ENCODE measurements at places on chromosomes 2 and 18.
A peak's percentile ranks its signal among the peaks of the same experiment; 100 is the strongest.

- no peak for DNase-seq
Measured at GRCh38 chr2:64524604-64525316, 632 bp downstream of the AFTPH start.

- no peak for DNase-seq
Measured at GRCh38 chr2:141770530-141770929, 360.3 kb downstream of the LRP1B start.

DNA sequence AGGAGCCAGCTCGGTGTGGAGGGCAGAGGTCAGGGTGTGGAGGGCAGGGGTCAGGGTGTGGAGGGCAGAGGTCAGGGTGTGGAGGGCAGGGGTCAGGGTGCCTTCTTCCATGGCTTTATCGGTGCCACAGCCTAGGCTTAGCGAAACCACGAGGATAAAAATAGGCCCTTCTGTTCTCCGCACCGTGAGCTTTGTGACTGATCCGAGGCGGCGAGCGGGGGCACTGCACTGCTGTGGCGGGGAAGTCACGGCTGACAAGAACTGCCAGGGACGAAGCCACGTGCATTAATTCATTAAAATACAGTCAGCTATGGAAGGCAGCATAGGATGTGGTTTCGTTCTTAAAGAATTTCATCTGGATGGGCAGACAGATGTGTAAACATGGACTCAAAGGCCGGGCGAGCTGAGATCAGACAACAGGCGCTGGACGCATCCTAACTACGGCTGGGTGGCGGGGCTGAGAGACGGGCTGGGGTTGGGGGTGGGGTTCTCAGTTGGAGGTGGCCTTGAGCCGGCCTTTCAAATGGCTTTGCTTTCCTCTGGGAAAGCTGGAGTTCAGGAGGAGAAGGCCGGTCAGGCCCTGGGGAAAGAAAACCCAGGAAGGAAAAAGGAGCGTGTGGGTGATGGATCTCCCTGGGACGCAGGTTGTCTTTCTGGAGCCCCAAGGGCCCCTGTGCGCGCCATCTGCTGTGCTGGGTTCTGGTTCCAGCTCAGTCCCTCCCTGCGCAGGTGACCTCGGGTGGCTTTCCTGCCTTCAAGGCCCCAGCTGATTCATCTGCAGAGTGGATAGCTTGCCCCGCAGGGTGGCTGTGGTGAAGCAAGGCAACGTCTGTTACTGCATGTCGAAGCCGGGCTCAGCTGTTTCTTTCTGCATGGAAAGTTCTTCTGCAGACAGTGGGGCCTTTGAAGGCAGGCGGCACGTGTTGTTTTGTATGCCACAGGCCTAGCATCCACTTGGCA lies 958 bp upstream of the ALLC start:
- no peak for DNase-seq

DNA sequence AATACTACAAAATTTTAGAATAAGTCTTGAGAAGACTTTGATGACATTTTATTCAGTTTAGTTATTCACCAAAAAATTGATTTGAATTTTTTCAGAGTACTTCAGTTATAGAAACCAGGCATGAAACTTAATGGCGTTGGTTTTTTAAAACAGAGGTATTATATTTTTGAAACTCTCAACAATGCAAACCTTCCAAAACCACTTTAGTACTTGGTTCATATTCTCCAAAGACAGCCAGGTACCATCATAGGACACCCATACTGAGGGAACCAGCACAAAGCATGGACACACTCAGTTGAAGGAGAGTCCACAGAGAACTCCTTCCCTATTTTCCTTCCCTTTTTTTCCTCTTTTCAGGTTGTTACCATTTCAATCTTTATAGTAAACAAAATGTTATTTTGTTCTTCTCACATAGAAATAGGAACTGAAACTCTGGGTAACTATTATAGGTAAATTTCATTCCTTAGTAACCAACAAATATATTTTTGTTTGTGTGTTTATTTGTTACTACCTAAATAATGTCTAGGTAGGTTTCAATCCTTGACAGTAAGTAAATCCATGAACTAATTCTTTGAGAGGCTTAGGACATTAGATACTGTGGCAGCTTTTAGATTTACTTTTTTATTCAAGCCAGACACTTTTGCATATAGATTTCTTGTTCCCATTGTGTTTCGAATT lies 95.8 kb downstream of the TMEFF2 start:
- no peak for DNase-seq

- DNase-seq = no peak
Measured at GRCh38 chr2:120133572-120134244, 89.5 kb downstream of the TMEM185B start.

- no peak for DNase-seq
Measured at GRCh38 chr2:236972491-236973342, 113.0 kb upstream of the COPS8 start.

DNA sequence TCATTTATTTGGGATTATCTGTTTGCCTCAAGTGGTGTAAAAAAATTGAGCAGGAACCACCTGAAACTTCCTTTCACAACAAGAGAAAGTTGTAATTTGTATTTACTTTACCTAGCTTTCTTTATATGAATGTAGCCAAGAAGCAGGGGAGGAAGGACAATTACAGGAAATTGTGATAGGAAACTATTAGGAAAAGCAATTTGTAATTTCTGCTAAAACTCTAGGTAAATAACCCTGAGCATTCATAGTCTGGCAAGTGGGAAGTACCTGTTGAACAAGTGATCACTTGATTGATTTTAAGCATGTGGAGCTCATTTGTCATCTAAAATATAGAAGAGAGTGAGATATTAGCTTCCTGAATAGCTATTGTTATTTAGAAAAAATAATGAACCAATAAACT lies 5.0 kb downstream of the TFPI start:
- no peak for DNase-seq

- no peak for DNase-seq
Measured at GRCh38 chr2:69453475-69454129, 16.4 kb upstream of the NFU1 start.

- peak; percentile 29 for DNase-seq
Measured at GRCh38 chr2:237026981-237027711, 58.5 kb upstream of the COPS8 start.

- peak; percentile 38 for DNase-seq
Measured at GRCh38 chr2:104849618-104850141, 4.2 kb upstream of the POU3F3 start.

GRCh38 chr18:44624052-44624451 lies 56.6 kb upstream of the SETBP1 start:
- DNase-seq = no peak

DNA sequence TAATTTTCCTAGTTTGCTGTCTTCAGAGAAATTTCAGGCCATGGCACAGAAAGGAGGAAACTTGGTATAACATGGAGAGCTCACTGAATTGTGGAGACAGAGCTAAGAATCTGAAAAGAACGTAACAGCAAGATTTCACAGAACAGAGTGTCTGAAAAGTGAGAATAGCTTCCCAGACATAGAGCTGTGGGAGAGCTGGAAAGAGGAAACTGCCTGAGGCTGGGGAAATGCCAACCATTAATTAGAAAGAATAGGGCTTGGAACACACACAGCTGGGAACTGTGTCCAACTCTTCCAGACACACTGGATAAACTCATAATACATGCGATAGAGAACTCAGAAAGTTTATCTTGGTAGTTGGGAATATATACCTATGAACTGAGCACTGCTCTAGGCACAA lies 51.6 kb upstream of the KYNU start:
- DNase-seq = no peak

GRCh38 chr2:66696886-66697285 lies 262.0 kb downstream of the MEIS1 start:
- DNase-seq = no peak

- DNase-seq = no peak
Measured at GRCh38 chr18:11994336-11994702, 13.0 kb downstream of the IMPA2 start.

GRCh38 chr18:57004366-57005121 lies 142.3 kb upstream of the BOD1L2 start:
- DNase-seq = no peak

GRCh38 chr2:238135601-238136150 lies 2.8 kb upstream of the KLHL30 start:
- no peak for DNase-seq

DNA sequence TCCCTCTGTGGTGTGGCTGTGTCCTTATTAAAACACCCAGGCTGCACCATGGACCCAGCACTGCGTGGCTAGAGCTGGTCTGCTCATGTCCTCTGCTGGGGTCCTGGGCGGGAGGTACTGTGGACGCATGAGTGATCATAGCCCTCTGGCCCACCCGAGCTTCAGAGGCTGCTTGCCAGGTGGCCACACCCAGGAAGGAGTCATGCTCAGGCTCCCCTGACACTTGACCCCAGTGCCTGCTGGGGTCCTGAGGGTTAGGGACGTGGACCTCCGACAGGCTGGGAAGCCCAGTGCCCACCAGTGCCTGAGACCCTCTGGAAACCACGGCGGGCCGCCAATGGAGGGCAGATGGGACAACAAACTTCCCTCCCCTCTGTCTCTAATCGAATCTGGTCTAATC lies 66.3 kb upstream of the HS6ST1 start:
- no peak for DNase-seq

- DNase-seq = no peak
Measured at GRCh38 chr2:181957668-181958067, 28.0 kb upstream of the PPP1R1C start.

- no peak for DNase-seq
Measured at GRCh38 chr2:218022131-218022850, 19.5 kb upstream of the TNS1 start.

DNA sequence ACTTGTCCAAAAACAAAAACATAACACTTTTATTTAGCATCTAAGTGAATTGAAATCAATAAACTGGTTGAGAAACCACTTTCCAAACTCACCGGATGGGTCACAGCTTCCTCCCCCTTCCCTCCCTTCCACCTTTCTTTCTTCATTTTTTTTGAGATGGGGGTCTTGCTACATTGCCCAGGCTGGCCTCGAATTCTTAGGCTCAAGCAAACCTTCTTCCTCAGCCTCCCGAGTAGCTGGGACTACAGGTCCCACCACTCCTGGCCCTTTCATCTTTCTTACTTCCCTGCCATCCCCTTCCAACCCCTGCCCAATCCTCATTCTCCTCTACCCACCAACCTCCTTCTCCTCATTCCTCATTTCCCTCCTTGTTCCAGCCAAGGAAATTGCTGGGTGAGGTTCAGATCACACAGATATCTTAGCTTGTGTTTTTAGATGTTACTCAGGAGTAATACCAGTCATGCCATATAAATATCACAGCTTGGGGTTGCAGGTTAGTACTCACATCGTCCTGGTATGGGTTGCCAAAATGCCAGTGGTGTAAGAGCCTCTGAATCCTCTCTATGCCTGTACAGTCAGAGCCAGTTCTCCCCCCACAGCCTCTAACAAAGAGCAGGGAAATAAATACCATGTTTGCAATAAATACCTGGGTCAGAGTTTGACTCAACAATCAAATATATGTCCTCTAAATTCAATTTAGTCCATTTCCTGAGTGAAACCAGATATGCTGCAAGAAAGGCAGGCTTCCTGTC lies 132.7 kb upstream of the NDUFV2 start:
- no peak for DNase-seq

DNA sequence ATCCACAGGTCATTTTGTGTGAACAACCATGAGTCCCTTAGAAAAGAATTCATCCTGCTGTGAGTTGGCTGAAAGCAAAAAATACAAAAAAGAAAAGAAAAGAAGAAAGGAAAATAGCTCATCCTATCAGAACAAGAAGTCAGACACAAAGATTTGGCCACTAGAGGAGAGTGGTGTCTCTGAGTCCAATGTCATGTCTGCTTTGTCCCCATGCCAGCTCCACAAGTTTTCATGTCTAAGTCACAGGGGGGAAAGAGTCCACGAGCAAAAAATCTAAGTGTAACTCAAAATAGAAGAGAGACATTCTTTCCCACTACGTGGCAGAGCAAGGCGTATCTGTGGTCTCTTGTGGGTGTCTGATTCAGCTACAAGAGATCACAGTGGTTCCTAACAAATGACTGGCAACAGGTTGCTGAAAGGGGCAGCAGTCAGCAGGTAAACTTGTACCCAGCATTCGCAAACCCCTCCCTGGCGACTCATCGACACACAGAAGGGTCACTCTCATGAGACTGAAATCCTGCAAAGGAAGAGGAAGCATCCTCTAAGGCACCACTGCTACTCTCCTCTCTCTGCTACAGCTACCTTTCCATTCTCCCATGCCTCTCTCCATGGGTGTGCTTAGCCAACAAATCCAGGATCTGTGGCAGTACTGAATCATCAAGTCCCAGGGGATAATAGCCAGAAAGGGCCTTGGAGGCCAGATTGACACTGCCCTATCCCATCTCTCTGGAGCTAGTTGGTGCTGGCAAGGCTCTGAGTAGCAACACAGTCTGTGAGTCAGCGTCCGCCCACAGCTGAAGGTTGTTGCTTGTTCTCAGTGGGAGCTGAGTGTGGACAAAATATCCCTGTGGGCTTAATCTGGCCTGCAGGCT lies 123.0 kb upstream of the SLC39A10 start:
- DNase-seq = peak; percentile 61

DNA sequence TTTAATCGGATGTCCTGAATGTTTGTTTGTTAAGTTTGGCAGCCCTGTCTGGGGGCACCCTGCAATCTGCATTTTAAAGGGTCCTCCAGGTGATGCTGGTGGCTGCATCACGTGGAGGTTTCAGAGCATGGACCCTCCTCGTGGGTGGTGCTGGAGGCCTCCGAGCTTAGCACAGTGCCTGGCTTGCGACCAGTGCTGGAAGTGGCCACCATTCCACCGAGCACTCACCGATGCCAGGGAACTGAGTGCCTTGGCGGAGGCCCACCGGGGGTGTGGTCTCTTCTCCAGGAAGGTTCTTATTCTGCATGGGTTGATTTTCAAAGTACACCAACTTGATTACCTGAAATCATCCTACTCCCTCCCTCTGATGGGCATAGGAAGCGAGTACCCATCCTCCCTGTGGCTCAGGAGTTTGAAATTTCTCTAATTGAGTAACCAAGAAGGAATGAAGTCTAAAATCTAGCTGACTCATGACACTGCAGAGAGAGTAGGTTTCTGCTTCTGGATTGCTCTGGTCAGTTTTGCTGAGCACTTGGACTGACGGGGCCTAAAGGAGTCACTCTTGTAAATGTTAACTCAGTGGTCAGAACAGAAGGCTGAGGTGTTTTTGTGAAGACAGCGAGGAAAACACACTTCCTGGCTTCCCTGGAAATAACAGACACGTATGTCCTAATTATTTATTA lies 58.1 kb upstream of the SLC66A3 start:
- no peak for DNase-seq

DNA sequence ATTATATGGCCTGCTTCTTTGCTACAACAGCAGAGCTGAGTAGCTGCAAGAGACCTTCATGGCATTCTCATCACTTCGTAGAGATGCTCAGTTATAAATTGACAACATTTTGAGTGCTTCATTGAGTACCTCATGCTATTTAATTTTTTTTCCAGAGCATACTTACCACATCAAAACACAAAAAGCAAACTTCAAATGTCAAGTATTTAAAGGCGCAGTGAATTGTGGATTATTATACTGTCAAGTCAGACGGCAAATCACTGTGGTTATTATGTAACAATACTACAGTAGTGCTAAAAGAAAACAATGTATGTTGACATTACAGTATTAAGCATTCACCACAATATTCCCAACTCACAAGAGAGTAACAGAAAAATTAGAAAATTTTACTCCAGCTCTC lies 12.5 kb downstream of the ZC3H8 start:
- no peak for DNase-seq

GRCh38 chr2:166230724-166231070 lies 102.9 kb upstream of the SCN1A start:
- no peak for DNase-seq

- DNase-seq = no peak
Measured at GRCh38 chr2:20532634-20533437, 86.0 kb downstream of the RHOB start.

Data from HCT116 (cell line).